Stimulated activated CD8-positive, alpha-beta memory T cell treated with anti-CD3 and anti-CD28 coated beads, Interleukin-4, amount 100 ng/mL, for 24 hours (primary cell): ENCODE measurements at places on chromosomes 3 and 15.

DNA sequence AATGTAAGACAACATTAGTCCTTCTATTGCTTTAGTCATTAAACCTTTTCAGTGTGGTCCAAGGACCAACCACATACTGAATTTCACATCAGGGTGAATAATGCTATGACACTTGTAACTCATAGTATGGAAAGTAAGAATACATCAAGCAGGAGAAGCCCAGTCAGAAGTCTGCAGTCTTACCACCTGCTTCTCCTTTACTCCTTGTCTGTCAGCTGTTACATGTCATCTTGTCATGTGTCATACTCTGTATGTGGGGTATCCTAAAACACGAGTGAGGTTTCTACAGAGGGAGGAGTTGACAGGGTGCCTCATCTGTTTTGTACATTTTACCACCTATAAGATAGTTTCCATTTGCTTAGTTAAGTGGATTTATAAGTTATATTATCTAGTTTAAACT, 32.8 kb upstream of the EID1 start:
- no peak for DNase-seq

DNA sequence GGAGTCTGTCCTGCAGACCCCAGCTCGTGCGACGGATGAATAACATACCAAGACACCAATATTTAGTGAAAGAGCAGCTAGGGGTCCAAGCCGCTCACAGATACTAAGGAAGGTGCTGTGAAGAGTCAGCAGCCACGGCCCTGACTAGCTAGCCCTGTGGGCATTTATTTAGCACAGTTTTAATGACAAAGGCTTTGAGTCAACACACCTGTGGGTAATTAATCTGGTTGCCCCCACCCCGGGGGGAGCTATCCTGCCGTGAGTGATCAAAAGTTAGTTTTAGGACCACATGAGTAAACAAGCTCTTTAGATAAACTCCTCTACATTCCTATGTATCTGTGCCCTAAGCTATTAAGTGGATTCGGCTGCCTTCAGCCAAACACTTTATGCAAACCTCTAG, 18.7 kb downstream of the CAPN3 start:
- DNase-seq, result no peak

- no peak for DNase-seq
Measured at GRCh38 chr15:36972704-36973103, 127.6 kb downstream of the MEIS2 start.

GRCh38 chr3:155658006-155658405, 86.9 kb downstream of the PLCH1 start:
- DNase-seq, result no peak

- no peak for DNase-seq
Measured at GRCh38 chr3:9808345-9809037, 1.6 kb upstream of the TTLL3 start.

DNA sequence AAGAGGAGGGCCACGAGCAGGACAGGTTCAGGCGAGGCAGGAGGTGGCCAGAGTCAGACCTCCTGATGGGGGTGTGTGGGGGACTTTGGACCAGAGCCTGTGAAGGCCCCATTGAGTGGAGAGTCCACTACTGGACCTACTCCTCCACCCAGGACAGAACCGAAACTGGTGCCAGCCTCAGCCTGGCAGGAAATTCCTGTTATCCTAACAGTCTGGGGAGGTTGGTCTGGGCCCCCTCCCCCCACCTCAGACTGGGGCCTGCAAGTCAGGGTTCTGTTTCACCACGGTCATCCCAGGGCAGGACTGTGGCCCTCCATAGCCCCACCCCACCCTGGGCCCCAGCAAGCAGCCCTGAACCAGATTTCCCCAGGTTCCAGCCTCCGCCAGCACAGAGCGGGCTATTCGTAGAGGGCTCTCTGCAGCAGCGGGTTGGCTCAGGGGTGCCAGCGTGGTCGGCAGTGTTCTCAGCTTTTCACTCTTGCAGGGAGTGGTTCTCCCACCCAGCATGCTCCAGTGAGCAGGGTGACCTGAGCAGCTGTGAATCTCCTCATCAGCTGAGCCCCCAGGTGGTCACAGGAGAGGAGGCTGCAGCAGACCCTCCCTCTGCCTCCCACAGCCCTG, 217.3 kb downstream of the TBC1D2B start:
- DNase-seq, result no peak

- no peak for DNase-seq
Measured at GRCh38 chr15:66611257-66612053, 45.7 kb upstream of the LCTL start.

DNA sequence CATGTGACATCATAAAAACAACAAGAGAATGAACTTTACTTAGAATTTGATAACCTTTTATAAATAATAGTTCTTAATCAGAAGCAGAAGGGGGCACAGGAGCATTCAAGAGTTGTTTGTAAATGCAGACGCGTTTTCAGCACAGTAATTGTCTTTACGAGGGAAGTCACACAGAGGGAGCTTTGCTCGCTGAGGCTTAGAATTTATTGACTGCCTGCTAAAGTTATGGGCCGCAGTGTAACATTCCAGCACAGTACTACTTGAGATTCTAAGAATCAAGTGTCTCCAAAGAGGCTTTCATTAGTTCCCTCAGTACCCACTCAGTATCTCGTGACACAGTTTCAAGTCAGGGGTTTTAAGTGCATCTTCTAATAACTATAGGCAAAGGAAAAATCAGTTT, 288.7 kb downstream of the NR2F2 start:
- DNase-seq, result no peak

DNA sequence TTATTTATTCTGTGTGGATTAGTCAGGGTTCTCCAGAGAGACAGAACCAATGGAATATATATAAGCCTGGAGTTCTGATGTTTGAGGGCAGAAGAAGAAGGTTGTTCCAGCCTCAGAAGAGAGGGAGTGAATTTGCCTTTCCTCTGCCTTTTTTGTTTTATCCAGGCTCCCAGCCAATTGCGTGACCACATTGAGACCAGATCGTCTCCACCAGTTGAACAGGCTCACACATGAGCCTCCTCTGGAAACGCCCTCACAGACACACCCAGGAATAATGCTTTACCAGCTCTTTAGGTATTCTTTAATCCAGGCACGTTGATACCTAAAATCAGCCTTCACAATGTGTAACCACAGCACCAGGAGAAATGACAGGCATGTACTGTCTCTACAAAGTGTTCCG, 923.1 kb downstream of the TBL1XR1 start:
- no peak for DNase-seq
